ENCODE measurements at places on chromosomes 13 and 19.

DNA sequence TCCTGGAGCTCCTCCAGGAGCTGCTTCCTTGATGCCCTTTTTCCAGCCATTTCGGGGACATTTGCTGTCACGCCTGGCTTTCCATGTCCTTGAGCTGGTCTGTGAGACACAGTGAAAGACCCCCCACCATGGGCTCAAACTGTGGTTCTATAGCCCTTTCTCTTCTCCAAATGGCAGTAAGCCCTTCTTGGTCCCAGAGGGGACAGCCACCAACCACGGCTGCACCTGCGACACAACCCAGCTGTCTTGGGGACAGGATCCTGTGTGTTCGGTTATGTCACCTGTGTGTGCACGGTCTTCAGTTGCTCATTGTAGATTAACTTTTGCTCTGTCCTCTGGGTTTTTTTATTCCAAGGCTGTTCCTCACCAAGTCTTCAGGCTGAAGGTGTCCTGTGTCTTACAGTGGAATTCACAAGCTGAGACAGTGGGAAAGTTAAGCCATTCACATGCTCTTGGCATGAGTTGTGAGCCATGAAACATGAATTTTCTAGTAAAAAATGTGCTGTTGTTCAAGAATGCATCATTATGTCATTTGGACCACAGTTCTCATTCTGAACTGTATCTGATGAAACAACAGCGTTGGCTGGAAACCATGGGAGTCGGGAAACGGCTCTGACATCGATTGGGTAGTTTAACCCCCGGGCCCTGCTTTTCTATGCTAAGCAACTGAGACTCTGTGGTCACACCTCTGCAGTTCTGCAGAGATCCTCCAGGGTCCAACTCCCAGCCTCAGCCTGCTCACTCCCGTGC is 129.5 kb upstream of the MCF2L start:
- peak; percentile 83 for DNase-seq

DNA sequence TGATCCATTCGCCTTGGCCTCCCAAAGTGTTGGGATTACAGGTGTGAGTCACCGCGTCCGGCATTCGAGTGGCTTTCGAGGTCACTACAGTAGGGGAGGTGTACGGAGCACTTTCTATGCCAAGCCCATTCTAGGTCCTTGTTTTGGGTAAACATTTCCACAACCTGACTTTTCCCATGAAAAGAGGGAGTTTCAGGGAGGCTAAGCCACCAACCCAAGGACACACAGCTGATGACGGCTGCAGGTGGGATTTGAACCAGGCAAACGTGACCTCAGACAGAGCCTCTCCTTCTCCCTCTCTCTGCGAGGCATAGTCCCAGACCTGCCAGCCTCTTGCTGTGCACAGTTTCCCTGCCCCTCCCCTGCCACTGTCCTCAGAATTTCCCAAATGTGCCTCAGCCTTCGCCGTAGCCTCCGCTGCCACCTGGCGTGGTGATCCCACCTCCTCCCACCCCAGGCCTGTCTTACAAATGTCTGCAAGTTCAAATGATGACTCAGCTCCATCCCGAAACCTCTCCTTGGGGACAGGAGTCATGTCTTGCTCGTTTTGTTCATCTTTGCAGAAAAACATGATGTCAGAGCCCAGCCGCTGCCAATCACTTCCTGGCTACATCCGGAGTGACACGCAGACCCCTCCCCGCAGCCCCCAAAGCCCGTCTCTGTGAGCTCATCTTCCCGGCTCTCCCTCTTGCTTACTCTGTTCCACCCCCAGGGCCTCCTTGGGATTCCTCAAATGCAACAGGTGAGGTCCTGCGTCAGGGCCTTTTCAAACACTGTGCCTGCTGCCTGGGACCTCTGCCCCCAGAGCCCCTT is 6.6 kb upstream of the GADD45B start:
- DNase-seq = no peak

DNA sequence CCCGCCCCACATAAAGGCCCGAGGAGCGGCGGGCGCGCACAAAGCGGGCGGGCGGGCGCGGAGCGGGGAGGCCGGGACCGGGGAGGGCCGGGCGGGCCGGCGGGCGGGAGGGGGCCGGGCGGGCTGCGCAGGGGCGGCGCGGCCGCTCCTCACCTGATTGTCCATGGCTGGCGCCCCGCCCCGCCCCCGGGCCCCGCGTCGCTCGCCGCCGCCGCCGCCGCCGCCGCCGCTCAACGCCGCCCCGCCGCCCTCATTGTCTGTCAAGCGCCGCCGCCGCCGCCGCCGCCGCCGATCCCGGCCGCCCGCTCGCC is 200 bp downstream of the MLLT1 start:
- no peak for DNase-seq

- DNase-seq = no peak
These were observed 74.2 kb downstream of the FRY start for GRCh38 chr13:32105653-32106313.

DNA sequence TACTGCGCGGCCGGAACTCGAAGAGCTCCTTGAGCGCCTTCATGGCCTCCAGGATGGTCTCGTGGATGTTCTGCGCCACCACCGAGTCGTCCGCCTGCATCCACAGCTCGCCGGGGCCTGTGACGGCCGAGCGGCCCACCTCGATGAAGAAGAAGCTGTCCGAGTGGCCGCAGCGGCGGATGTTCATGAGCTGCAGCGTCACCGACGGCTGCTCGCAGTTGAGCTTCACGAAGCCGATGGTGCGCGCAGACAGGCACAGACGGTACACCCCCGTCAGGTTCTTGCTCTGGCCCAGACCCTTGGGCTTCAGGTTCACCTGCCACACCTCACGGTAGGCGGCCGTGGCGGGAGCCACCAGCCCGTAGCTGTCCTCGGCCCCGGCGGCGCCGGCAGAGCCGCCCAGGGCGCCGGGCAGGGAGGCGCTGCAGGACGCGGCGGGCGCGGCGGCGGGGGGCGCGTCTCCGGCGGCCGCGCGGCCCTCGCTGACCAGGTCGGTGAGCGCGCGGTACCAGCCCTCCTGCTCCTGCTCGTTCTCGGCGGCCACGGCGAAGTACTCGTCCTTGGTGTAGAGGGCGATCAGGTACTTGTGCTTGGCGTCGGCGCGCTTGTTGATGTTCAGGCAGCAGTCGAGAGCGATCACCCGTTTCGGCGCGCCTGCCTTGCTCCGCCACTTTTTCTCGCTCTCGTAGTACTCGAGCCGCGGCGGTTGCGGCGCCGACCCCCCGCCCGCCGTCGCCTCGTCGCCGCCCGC is 1.1 kb downstream of the IRS2 start:
- DNase-seq = no peak

DNA sequence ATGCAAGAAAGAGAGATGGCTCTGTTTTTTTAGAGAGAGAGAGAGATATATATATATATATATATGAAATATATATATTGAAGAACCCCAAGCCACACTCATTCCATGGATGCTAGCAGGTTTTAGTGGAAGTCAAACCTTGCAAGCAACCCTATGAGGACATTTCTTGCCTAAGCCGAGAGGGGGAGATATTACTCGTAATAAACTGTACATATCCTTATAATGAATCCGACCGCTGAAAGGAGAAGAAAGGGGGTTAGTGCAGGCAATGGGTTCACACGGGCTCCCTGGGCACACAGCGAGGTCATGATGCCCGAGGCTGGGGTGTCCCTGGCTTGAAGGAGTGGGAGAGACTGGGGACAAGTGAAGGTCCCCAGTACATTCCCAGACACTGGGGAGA is 78.3 kb downstream of the IER2 start:
- DNase-seq = no peak

GRCh38 chr19:48368936-48369335 is 4.8 kb downstream of the SYNGR4 start:
- no peak for DNase-seq

- no peak for DNase-seq
These were observed 3.4 kb downstream of the ZNF823 start for GRCh38 chr19:11735375-11735774.

- DNase-seq = no peak
These were observed 896.5 kb downstream of the UQCRFS1 start for GRCh38 chr19:28316464-28316863.

GRCh38 chr19:28577666-28578065 is 635.3 kb downstream of the UQCRFS1 start:
- no peak for DNase-seq

Measured in AG09309 (cell line).